WTC11 (cell line): ENCODE measurements at places on chromosomes 3 and 15. TPM values are rescaled to one million over a fixed set of nuclear protein-coding genes. Genes with fewer than 3 reads are reported as not detected.

DNA sequence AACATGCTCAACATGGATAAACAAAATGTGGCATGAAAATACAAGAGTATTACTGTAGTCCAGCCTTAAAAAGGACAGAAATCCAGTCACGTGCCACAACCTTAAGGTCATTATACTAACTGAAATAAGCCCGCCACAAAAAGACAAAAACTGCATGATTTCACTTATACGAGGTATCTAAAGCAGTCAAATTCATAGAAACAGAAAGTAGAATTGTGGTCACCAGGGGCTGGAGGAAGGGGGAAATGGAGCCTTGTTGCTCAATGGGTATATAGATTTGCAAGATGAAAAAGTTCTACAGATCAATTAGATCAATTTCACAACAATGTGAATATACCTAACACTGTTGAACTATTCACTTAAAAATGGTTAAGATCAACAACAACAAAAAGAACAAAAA is 7.4 kb downstream of the GLB1 start:
- no peaks in the 10 kb centered on the region for H3K27me3 ChIP-seq
- DNase-seq: no peak
- peaks cover 7% of the 10 kb centered on the region; the same call in 1 of the 2 replicates for H3K4me1 ChIP-seq
- H3K27ac ChIP-seq: no peak overlapping the region

GRCh38 chr3:134242649-134243617 is 7.7 kb downstream of the RYK start:
- peaks cover 12% of the 10 kb centered on the region for H3K36me3 ChIP-seq
- H3K27ac ChIP-seq: peak overlapping the region; percentile 81
- H3K4me1 ChIP-seq: peaks cover 65% of the 10 kb centered on the region
- H3K27me3 ChIP-seq: no peaks in the 10 kb centered on the region

DNA sequence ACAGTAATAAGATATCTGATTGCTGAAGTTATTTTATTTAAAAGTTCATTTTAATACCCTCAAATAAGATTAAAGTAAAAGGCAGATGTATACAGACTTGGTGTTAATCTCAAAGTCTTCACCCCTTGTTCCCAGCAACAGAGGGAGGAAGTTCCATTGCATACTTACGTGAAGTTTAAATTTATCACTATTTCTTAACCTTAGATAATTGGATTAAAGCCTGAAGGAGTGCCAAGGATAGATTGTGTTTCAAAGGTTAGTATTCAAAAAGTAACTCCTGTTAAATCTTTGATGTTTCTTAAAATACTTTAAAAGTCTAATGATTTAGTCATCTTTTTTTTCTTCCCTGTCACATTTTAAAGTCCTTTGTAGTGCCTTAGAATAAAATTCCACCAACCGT is 39.3 kb downstream of the ATP1B3 start:
- no peak overlapping the region for H3K27ac ChIP-seq
- H3K27me3 ChIP-seq: no peaks in the 10 kb centered on the region
- no peak for DNase-seq

DNA sequence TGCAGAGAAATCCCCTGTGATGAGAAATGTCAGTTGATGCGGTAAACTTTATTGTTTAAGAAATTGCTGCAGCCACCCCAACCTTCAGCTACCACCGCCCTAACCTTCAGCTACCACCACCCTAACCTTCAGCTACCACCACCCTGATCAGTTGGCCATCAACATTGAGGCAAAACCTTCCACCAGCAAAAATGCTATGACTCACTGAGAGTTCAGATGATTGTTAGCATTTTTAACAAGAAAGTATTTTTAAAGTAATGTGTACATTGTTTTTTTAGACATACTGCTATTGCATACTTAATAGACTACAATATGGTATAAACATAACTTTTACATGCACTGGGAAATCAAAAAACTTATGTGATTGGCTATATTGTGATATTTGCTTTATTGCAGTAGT is 30.0 kb downstream of the U2SURP start:
- H3K27ac ChIP-seq: no peak overlapping the region
- H3K27me3 ChIP-seq: no peaks in the 10 kb centered on the region
- H3K4me3 ChIP-seq: no peak overlapping the region
- DNase-seq: no peak
- H3K36me3 ChIP-seq: peaks cover 68% of the 10 kb centered on the region

IL20RB gene
- total RNA-seq: 2.3 to 3.1 TPM (median 2.4 TPM) in 3 replicates
